Omental fat pad (tissue), 4 donors: ENCODE measurements at places on chromosomes 2 and 18. TPM values are rescaled to one million over a fixed set of nuclear protein-coding genes. Genes with fewer than 3 reads are reported as not detected.

GRCh38 chr2:54669677-54670484 is 53.6 kb upstream of the EML6 start:
- DNase-seq = no peak

- DNase-seq = no peak
Measured at GRCh38 chr2:207144173-207144785, 21.5 kb downstream of the KLF7 start.

GRCh38 chr2:30361751-30362394 is 85.2 kb upstream of the LCLAT1 start:
- no peak for DNase-seq

DNA sequence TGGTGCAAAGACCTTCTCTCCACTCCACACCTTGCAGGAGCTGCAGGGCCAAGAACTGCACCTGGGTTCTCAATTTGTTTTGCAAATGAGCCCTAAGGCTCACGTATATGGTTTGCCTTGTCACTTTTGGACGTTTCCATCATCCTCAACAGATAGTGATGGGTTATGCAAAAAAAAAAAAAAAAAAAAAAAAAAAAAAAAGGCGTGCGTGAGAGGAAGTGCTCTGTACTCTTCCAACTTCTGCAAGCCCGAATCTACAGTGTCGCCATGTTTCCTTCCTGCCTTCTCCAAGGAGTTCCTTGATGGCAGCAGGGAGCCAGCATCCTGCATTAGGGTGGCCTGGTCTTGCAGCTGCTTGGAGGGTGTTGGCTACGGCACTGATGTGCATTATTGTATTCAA is 4.0 kb upstream of the INHBB start:
- DNase-seq = no peak

Gene AGXT
- not detected for total RNA-seq

Gene GALR1
- not detected for total RNA-seq
